ENCODE measurements at places on chromosomes 7 and 10.

- DNase-seq: no peak
Observed at GRCh38 chr7:138573741-138574140, 113.7 kb downstream of the TRIM24 start.

- no peak for DNase-seq
Observed at GRCh38 chr7:371779-372545, 82.0 kb downstream of the FOXL3 start.

DNA sequence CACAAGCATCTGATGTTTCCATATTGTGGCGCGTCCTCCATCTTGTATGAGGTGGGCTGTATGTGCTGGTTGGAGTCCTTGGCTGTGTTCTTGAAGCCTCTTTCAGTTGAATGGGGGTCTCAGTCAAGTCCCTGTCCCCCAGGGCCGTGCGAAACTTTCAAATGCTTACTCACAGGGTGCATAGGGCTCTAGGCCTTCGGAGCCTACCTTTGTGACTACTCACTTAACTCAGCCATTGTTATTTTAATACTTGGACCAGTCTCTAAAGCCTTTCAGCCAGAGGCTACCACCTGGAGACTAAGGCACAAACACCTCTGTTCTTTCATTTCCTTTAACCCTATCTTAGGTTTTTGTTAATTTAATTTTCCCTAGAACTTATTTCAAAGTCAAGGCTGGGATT, 785.9 kb downstream of the GATA3 start:
- DNase-seq: no peak

DNA sequence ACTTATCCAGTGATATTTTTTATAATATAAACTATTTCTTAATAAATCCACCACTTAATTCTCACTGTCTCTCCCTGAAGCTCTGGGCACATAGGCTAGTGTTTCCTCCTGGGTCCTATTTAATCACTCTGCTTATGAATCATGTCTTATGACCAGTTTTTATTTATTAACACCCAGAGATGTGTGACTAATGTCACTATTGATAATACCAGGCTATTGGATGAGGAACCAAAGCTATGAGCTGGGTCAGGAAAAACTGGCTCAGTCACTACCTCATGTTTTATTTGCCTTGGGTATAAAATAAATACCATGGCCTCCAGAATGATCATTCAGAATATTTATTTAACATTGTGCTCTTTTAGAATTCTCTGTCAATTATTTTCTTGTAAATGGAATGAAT, 5.2 kb downstream of the SEMA3E start:
- peak; percentile 38 for DNase-seq

GRCh38 chr7:91940171-91940570, 491 bp upstream of the AKAP9 start:
- peak; percentile 43 for DNase-seq

- DNase-seq: no peak
Observed at GRCh38 chr7:134452419-134452838, 6.5 kb downstream of the AKR1B1 start.

DNA sequence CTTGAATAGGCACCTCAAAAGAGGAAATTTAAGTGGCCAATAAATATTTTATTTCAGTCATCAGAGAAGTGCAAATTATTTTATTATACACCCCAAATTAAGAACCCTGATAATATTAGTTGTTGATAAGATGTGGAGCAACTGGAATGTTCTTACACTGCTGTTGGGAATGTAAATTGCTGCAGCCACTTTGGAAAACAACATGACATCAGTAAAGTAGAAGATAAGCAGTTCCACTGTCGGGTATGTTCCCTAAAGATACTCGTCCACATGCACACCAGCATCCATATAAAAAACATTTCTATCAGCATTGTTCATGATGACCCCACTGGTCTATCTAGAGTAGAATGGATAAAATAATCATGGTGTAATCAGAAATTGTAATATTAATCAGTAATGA, 46.5 kb downstream of the VCL start:
- DNase-seq: no peak

- DNase-seq: no peak
Observed at GRCh38 chr10:93565446-93565845, 1.0 kb upstream of the FFAR4 start.

DNA sequence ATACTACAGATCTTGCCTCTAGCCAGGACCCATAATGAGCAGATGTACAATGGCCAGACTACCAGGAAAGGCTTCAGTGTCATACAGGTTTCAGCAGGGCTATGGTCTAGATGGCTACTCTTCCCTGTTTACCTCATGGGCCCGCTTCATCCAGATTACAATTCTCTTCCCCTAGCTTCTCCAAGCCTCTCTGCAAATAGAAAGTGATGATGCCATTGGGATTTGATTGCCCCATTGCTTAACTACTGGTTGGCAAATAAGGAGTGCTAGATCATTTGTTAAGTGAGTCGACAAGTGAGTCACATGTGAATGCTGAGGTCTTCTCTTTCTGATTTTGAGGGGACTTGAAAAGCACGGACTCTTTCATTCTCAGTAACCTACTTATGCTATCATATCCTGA, 361.5 kb upstream of the LRRTM3 start:
- DNase-seq: no peak

GRCh38 chr7:77184990-77185389, 14.6 kb downstream of the FGL2 start:
- no peak for DNase-seq

DNA sequence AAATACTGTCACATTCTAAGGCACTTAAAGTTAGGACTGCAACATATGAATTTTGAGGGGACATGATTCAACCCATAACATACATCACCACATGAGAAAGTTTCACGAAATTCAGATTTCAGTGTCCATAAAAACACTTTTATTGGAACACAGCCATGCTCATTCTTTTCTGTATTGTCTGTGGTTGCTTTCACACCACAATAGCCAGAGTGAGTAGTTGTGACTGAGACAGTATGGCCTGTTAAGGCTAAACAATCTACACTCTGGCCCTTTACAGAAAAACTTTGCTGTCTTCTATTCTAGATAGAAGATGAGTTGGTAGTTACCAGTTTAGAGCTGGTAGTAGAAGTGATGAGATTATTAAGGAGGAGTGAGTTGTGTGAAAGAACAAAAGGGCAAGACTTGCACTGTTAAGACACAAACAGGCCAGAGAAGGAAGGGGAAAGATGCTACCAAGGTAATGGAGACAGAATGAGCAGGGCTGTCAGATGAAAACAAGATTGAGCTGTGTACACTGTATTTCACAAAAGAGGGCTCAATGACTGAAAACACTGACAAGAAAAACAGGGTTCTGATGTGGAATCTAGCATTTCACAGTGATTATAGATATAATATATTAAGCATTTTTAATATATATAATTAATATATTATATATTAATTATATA, 108.6 kb downstream of the PPP1R3A start:
- DNase-seq: no peak

GRCh38 chr7:159096736-159097581, 47.7 kb downstream of the VIPR2 start:
- no peak for DNase-seq

DNA sequence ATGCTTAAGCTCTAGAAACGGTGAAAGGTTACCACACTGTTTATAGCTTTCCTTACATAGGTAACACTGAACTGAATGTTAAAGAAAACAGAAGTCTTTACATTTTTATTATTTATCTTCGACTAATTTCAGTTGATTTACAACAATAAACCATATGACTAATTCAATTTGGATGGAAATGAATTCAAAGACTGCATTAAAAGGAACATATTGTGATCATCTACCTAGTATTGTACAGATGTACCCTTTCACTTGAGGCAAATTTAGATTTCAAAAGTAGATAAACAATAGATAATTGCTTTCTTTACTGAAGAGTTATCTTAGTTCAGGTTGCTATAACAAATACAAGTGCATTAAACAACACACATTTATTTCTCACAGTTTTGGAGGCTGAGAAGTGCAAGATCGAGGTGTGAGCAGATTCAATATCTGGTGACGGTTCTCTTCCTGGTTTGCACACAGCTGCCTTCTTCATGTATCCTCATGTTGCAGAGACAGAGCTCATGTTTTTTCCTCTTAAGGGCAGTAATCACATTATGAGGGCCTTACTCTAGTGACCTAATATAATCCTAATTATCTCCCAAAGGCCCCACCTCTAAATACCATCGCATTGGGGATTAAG, 15.0 kb upstream of the ARMC3 start:
- DNase-seq: no peak

DNA sequence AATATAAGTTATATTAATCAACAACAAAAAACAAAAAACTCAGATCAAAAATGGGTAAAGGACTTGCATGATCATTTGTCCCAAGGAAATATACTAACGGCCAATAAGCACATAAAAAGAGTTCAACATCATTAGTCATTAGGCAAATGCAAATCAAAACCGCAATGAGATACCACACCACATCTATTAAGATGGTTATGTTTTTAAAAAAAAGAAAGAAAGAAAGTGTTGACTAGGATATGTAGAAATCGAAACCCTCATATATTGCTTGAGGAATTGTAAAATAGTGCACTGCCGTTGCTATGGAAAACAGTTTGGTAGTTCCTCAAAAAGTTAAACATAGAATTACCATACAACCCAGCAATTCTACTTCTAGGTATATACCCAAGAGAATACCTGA, 39.4 kb upstream of the CTNNA3 start:
- DNase-seq: no peak

GRCh38 chr7:2259480-2259879, 17.5 kb downstream of the NUDT1 start:
- DNase-seq: no peak

DNA sequence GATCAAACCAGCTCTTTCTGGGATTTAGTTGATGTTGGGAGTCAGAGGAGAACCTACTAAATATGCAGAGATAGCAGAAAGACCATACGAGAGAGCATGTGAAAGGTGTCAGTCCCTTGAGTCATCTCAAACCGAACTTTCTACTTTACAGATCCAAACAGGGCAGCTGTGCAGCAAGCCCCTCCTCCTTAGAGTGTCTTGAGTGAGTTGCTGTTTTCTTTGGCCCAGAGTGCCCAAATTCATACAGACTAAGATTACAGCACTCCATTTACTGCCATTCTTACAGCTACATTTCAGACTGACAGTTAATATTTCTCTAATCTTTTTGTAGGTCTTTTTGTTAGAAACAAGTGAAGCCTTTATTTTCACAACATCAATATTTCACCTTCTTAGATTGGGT, 53.4 kb downstream of the NRCAM start:
- no peak for DNase-seq

GRCh38 chr10:124293616-124294449, 124.9 kb downstream of the OAT start:
- DNase-seq: no peak

- no peak for DNase-seq
Observed at GRCh38 chr7:74554178-74554577, 100.5 kb downstream of the GTF2IRD1 start.

GRCh38 chr7:16084370-16084769, 337.0 kb downstream of the CRPPA start:
- no peak for DNase-seq

- no peak for DNase-seq
Observed at GRCh38 chr10:59047180-59047579, 129.3 kb upstream of the PHYHIPL start.

DNA sequence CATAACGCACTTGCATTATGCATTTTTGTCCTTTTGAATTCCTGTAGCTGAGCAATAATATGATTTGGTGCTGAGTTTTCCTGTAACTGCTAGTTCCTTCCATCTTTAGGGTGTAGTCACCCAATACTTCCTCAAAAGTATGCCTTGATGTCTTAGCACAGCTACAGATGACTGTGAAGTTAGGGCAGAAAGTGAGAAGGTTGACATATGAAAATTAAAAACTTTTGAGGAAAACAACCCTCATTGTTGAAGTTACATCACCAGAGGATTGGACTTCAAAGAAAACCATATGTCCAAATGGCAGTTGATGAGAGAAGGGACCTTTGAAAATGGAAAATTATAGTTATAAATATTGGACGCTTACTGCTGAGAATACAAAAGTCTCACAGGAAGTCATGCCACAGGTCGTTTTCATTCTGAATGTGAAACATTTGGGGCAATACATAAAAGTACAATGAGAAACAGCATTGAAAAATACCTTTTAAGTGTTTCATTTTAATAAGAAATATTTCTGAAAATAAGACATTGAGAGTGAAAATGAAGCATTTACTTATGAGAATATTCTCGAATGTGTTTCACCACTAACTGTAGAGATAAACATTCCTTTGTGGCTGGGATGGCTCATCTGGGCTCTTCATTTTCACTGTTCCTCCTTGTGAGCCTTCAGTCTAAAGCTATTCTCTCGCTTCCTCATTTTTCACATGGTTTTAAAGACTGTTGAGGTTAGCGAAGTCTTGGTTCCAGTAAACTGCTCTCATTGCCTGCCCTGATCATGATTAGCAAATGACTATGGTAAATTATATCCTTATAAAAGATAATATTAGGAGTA, 61.4 kb upstream of the NME8 start:
- DNase-seq: no peak

- DNase-seq: no peak
Observed at GRCh38 chr10:22438711-22439110, 93.4 kb downstream of the SPAG6 start.

- DNase-seq: no peak
Observed at GRCh38 chr7:155987681-155988235, 175.5 kb upstream of the SHH start.

DNA sequence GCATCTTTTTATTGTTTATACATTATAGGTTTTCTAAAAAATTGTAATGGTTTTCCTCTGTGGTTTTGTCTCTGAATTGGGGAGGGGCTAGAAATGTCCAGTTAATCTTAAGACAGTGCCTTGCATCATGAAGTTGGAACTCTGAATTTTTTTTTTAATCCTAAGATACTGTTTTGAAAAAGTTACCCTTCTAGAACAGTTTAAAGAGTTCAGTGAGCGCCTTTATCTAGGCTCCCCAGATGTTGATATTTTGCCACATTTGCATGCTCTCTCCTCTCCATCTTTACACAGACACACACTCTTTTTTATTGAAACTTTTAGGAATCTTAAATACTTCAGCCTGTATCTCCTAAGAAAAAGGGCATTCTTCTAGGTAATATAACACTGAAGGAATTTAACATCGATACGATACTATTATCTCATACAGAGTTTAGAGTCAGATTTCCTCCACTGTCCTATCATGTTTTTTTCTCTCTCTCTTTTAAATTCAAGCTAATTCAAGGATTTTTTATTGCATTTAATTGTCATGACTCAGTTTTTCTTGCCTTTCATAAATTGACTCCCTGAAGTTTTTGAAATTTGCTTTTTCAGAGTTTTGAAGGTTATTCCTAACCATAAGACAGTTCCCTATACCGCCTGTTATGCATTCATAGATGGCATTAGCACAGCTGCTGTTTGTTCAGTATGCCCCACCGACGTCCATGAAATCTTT, 31.5 kb downstream of the PRKAR2B start:
- DNase-seq: peak; percentile 23
